ENCODE measurements at places on chromosomes 1 and 21. TPM values are rescaled to one million over a fixed set of nuclear protein-coding genes. Genes with fewer than 3 reads are reported as not detected.

GRCh38 chr21:25560891-25561290 is 46.4 kb downstream of the MRPL39 start:
- no peak overlapping the region for H3K27ac ChIP-seq
- H3K4me1 ChIP-seq, result no peaks in the 10 kb centered on the region
- peak overlapping the region; percentile 70 for H3K4me3 ChIP-seq

- H3K4me1 ChIP-seq, result no peaks in the 10 kb centered on the region
- no peaks in the 10 kb centered on the region for H3K27me3 ChIP-seq
- H3K36me3 ChIP-seq, result no peaks in the 10 kb centered on the region
- no peak overlapping the region for H3K4me3 ChIP-seq
- no peak for DNase-seq
- H3K27ac ChIP-seq, result no peak overlapping the region
These were observed 640.7 kb downstream of the ADGRL2 start for GRCh38 chr1:82441402-82441801.

- H3K4me1 ChIP-seq, result no peaks in the 10 kb centered on the region
- H3K27ac ChIP-seq, result no peak overlapping the region
- H3K4me3 ChIP-seq, result no peak overlapping the region
- no peak for DNase-seq
- no peaks in the 10 kb centered on the region for H3K36me3 ChIP-seq
These were observed 54.9 kb downstream of the LRRC40 start for GRCh38 chr1:70150444-70150843.

DNA sequence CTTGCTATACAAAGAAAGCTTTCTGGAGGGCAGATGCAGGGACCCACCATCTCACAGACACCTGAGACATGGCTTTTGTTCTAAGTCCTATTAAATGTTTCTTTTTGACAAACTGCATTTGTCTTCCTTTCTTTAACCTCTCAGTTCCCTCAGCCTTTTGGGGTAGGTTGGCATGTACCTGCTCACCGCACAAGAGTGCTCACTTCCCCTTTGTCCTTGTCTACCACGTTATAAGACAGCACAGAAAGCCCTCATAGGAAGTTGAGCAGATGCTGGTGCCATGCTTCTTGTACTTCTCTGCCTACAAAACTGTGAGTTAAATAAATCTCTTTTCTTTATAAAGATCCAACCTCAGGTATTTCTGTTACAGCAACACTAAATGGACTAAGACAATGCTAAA is 31.9 kb upstream of the RGS21 start:
- H3K27ac ChIP-seq, result no peak overlapping the region
- no peak overlapping the region for H3K4me3 ChIP-seq
- DNase-seq, result no peak
- peaks cover 7% of the 10 kb centered on the region for H3K36me3 ChIP-seq
- H3K4me1 ChIP-seq, result no peaks in the 10 kb centered on the region
- H3K27me3 ChIP-seq, result no peaks in the 10 kb centered on the region

GRCh38 chr1:29417971-29418370 is 181.6 kb downstream of the PTPRU start:
- no peak overlapping the region for H3K4me3 ChIP-seq
- H3K36me3 ChIP-seq, result no peaks in the 10 kb centered on the region
- H3K27me3 ChIP-seq, result no peaks in the 10 kb centered on the region
- no peaks in the 10 kb centered on the region for H3K4me1 ChIP-seq
- DNase-seq, result no peak

GRCh38 chr1:160354388-160354985 is 11.3 kb downstream of the NCSTN start:
- H3K27me3 ChIP-seq, result no peaks in the 10 kb centered on the region
- peaks cover 42% of the 10 kb centered on the region for H3K36me3 ChIP-seq
- no peaks in the 10 kb centered on the region for H3K4me1 ChIP-seq
- no peak overlapping the region for H3K27ac ChIP-seq
- no peak overlapping the region for H3K4me3 ChIP-seq
- DNase-seq, result peak; percentile 73

- peak; percentile 83 for DNase-seq
- H3K27ac ChIP-seq, result no peak overlapping the region
- peaks cover 17% of the 10 kb centered on the region for H3K4me1 ChIP-seq
- H3K27me3 ChIP-seq, result peaks cover 6% of the 10 kb centered on the region
These were observed 72.8 kb upstream of the PAX7 start for GRCh38 chr1:18557621-18558465.

DNA sequence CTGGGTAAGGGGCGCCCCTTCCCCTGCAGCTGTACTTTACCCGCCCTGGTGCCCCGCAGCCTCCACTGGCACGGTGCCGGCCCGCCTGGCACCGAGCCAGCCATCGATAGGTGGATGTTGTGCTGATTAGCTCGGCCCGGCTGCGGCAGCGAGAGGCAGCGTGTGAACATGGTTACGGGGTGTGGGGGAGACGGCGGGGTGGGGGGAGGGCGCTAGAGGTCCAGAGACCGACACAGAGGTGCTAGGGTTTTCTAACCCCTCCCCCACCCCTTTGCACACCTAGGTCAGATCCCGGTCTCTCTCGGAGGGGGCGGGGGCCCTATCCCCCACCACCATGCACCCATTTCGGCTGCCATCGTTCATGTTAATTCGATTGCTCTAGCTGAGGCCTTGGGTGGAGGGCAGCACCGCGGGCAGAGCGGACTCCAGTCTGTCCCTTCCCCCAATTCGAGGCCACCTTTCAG is 6.7 kb downstream of the EFNA4 start:
- H3K4me3 ChIP-seq, result peak overlapping the region; percentile 66
- H3K36me3 ChIP-seq, result no peaks in the 10 kb centered on the region
- H3K27me3 ChIP-seq, result peaks cover 30% of the 10 kb centered on the region
- peak; percentile 38 for DNase-seq

DNA sequence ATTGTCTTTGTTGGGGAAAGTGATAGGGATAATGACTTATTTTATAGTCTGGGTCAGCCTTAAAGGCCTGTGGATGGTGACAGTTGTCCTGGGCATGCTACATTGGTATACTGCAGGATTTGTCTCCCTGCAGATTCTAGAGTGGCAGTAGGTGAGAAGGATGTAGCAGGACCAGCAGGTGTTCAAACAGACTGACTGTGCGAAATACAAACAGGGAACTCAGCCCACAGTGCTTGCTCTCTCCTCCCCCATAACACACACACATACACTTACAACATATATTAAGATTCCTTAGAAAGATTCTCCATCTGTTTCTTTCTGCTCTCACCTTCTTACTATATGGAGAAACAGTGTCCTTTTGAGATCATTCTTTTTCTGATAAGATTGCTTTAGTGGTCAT is 6.9 kb downstream of the PDE4B start:
- H3K36me3 ChIP-seq, result no peaks in the 10 kb centered on the region
- DNase-seq, result no peak
- no peak overlapping the region for H3K27ac ChIP-seq
- H3K4me1 ChIP-seq, result no peaks in the 10 kb centered on the region

- H3K27me3 ChIP-seq, result peaks cover 4% of the 10 kb centered on the region
- peaks cover 10% of the 10 kb centered on the region for H3K4me1 ChIP-seq
- H3K4me3 ChIP-seq, result no peak overlapping the region
- no peak overlapping the region for H3K27ac ChIP-seq
- no peak for DNase-seq
These were observed 5.8 kb downstream of the SLC44A3 start for GRCh38 chr1:94825936-94826335.

- no peak for DNase-seq
- H3K36me3 ChIP-seq, result no peaks in the 10 kb centered on the region
- H3K27me3 ChIP-seq, result no peaks in the 10 kb centered on the region
- H3K4me1 ChIP-seq, result no peaks in the 10 kb centered on the region
- H3K4me3 ChIP-seq, result no peak overlapping the region
These were observed 101.5 kb upstream of the TLR5 start for GRCh38 chr1:223244366-223245103.

The CRP gene
- not detected for total RNA-seq

DNA sequence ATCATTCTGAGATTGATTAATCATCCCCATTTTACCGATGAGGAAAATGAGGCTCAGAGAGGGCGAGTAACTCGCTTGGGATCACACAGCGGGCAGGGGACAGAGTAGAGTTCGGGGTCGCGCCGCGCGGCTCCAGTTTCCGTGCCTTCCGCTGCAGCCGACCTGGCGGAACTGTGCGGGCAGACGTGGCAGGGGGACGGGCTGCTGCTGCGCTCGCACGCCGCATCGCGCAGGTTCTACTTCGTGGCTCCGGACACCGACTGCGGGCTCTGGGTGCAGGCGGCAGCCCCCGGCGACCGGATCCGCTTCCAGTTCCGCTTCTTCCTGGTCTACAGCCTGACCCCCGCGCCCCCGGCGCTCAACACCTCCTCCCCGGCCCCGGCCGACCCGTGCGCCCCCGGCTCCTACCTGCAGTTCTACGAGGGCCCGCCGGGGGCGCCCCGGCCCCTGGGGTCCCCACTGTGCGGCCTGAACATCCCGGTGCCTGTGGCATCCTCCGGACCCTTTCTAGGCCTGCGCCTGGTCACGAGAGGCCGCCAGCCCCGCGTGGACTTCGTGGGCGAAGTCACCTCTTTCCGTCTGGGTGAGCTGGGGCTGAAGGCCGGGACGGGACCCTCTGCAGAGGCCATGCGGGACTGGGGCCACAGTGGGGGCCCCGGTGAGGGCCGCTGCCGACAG is 2.3 kb downstream of the LDLRAD2 start:
- peaks cover 5% of the 10 kb centered on the region for H3K27me3 ChIP-seq
- H3K36me3 ChIP-seq, result no peaks in the 10 kb centered on the region
- H3K27ac ChIP-seq, result no peak overlapping the region
- H3K4me1 ChIP-seq, result peaks cover 3% of the 10 kb centered on the region
- DNase-seq, result peak; percentile 89

- peak overlapping the region; percentile 47 for H3K4me3 ChIP-seq
- H3K27me3 ChIP-seq, result no peaks in the 10 kb centered on the region
- no peaks in the 10 kb centered on the region for H3K4me1 ChIP-seq
These were observed 16.6 kb upstream of the EYA3 start for GRCh38 chr1:28104866-28105467.

The NT5C1A gene
- total RNA-seq, result not detected

GRCh38 chr1:7478809-7479499 is 292.1 kb upstream of the VAMP3 start:
- no peak overlapping the region for H3K4me3 ChIP-seq
- no peaks in the 10 kb centered on the region for H3K4me1 ChIP-seq
- H3K36me3 ChIP-seq, result no peaks in the 10 kb centered on the region
- no peaks in the 10 kb centered on the region for H3K27me3 ChIP-seq

- H3K27ac ChIP-seq, result no peak overlapping the region
- H3K36me3 ChIP-seq, result no peaks in the 10 kb centered on the region
- H3K27me3 ChIP-seq, result no peaks in the 10 kb centered on the region
- no peak overlapping the region for H3K4me3 ChIP-seq
These were observed 315.7 kb upstream of the RRP15 start for GRCh38 chr1:217969428-217969827.

- peak overlapping the region; percentile 100 for H3K27ac ChIP-seq
- H3K27me3 ChIP-seq, result no peaks in the 10 kb centered on the region
- no peak for DNase-seq
- H3K4me1 ChIP-seq, result peaks cover 27% of the 10 kb centered on the region
These were observed 11.8 kb downstream of the RCC1 start for GRCh38 chr1:28517649-28517999.

- H3K27ac ChIP-seq, result no peak overlapping the region
- no peaks in the 10 kb centered on the region for H3K27me3 ChIP-seq
- no peak overlapping the region for H3K4me3 ChIP-seq
- peaks cover 42% of the 10 kb centered on the region for H3K36me3 ChIP-seq
- peaks cover 4% of the 10 kb centered on the region for H3K4me1 ChIP-seq
These were observed 3.0 kb downstream of the UTP25 start for GRCh38 chr1:209830722-209831121.

- no peak for DNase-seq
- H3K27me3 ChIP-seq, result no peaks in the 10 kb centered on the region
- H3K4me1 ChIP-seq, result no peaks in the 10 kb centered on the region
- no peak overlapping the region for H3K4me3 ChIP-seq
- H3K27ac ChIP-seq, result no peak overlapping the region
- H3K36me3 ChIP-seq, result no peaks in the 10 kb centered on the region
These were observed 33.3 kb downstream of the EIF2D start for GRCh38 chr1:206578978-206579374.

- no peak overlapping the region for H3K27ac ChIP-seq
- no peaks in the 10 kb centered on the region for H3K27me3 ChIP-seq
- H3K4me1 ChIP-seq, result no peaks in the 10 kb centered on the region
These were observed 1.1 kb upstream of the KCNE2 start for GRCh38 chr21:34362670-34363069.

The ECM1 gene
- total RNA-seq, result 0.43 TPM

DNA sequence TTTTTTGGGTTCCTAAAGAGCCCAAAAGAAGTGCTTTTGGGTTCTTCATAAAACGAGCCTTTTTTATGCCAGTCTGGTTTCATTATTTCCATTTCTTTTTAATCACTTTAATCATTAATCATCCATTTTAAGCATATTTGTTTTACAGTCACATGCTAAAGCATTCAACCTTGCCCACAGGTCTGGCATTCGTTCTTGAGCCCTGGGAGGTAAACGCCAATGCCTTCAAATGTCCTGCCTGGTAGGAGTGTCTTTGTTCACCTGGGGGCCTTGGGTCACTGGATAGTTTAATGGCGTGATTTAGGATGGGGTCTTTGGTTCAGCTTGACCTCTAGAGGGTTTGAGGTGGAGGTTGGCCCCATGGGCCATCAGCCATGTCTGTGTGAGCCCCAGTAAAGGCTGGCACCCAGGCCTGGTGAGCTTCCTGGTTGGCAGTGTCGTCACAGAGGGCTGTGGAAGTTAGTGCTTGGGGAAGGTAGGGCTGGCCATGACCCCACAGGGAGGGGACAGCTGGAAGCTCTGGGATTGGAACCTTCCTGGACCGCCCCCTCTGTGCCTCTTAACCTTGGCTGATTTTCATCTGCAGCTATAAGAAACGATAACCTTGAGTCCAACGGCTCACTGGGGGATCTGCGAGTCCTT is 20.2 kb downstream of the C1orf174 start:
- H3K4me3 ChIP-seq, result no peak overlapping the region
- DNase-seq, result no peak
- H3K27ac ChIP-seq, result no peak overlapping the region
- H3K4me1 ChIP-seq, result no peaks in the 10 kb centered on the region

DNA sequence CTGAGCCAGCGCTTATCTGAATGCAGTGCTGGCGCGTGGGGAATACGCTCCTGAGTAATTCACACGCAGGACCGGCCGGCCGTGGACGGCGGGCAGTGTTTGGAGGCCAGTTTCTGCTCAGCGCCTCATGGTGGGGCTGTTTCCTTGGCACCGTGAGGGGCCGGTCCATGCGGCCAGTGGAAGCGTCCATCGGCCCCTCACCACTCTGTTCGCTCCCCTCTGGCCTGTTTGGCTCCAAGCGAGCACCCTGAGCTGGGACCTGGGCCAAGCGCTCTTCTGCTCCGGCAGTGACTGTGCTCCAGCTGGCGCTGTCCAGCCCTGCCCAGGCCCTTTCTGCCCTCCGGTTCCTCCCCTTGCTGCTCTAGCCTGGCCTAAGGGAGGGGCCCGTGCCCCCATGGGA is 16.3 kb upstream of the PLCH2 start:
- H3K4me3 ChIP-seq, result no peak overlapping the region
- no peak overlapping the region for H3K27ac ChIP-seq
- no peak for DNase-seq
- no peaks in the 10 kb centered on the region for H3K36me3 ChIP-seq

GRCh38 chr1:91803847-91804545 is 82.0 kb downstream of the TGFBR3 start:
- DNase-seq, result no peak
- 0 out of 2 replicates have a peak, but pooled peaks cover 3% of the 10 kb centered on the region for H3K4me1 ChIP-seq
- H3K36me3 ChIP-seq, result no peaks in the 10 kb centered on the region
- H3K27me3 ChIP-seq, result no peaks in the 10 kb centered on the region
- H3K27ac ChIP-seq, result no peak overlapping the region

- H3K4me1 ChIP-seq, result no peaks in the 10 kb centered on the region
- H3K36me3 ChIP-seq, result no peaks in the 10 kb centered on the region
- H3K27ac ChIP-seq, result no peak overlapping the region
- no peak overlapping the region for H3K4me3 ChIP-seq
- no peak for DNase-seq
These were observed 366.9 kb downstream of the S1PR1 start for GRCh38 chr1:101603726-101604125.

GRCh38 chr1:64525116-64525686 is 55.3 kb downstream of the CACHD1 start:
- H3K4me3 ChIP-seq, result no peak overlapping the region
- DNase-seq, result no peak
- no peaks in the 10 kb centered on the region for H3K36me3 ChIP-seq
- no peaks in the 10 kb centered on the region for H3K27me3 ChIP-seq

Measured in GM23338 (cell line).